Epithelial cell of umbilical artery (primary cell): ENCODE measurements at places on chromosomes 6 and 20. TPM values are rescaled to one million over a fixed set of nuclear protein-coding genes. Genes with fewer than 3 reads are reported as not detected.

GRM1 gene
- total RNA-seq, result not detected in 2 replicates

TNFRSF6B gene
- total RNA-seq, result 7.1 and 41.5 TPM in 2 replicates

OR11A1 gene
- total RNA-seq, result not detected in 2 replicates

OLIG3 gene
- not detected in 2 replicates for total RNA-seq

VSTM2L gene
- not detected in 2 replicates for total RNA-seq

PIM1 gene
- total RNA-seq, result 3.2 and 3.6 TPM in 2 replicates

CLPSL2 gene
- total RNA-seq, result not detected in 2 replicates

LINC00237 gene
- not detected in 2 replicates for total RNA-seq

DOK5 gene
- total RNA-seq, result 0.32 and 2.4 TPM in 2 replicates

TRAM2 gene
- total RNA-seq, result 31.5 and 69.6 TPM in 2 replicates

DUSP15 gene
- not detected in 2 replicates for total RNA-seq

DEFB115 gene
- total RNA-seq, result not detected in 2 replicates

CTAGE9 gene
- total RNA-seq, result not detected in 2 replicates

POPDC3 gene
- 0.76 and 1.3 TPM in 2 replicates for total RNA-seq

NDUFAF4 gene
- total RNA-seq, result 14.0 and 14.6 TPM in 2 replicates
